Adipocyte (in vitro differentiated cells): ENCODE measurements at places on chromosomes 4 and X.
A peak's percentile ranks its signal among the peaks of the same experiment; 100 is the strongest.

DNA sequence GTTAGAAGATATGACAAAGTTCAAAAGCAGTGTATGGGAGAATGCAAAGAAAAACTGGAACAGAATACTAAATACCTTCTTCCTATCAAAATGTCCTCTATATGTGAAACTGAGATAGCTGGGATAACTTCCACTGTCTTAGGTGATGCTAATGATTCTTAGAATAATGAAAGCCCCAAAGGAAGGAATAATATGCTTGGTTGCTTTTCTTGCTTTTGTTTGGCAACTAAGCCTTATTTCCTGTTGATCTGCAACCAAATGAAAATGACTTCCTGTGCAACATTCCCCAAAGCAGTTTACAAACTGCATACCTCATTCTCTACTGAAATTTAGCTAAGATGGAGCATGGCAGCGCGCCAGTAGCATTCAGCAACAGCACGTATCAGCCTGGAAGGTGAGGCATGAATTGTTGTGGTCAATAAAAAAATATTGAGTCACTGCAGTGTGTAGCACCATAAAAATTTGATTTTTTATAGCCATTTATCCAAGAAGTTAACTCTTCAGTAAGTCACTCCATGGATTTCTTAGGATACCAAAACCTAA, 18.7 kb downstream of the NDNF start:
- DNase-seq = peak; percentile 34

GRCh38 chrX:41655631-41656030, 33.1 kb upstream of the GPR34 start:
- peak; percentile 2 for DNase-seq

- no peak for DNase-seq
Observed at GRCh38 chr4:56112377-56112776, 163.6 kb downstream of the CEP135 start.

GRCh38 chr4:108891896-108892590, 129.2 kb upstream of the ETNPPL start:
- no peak for DNase-seq

GRCh38 chrX:70092247-70092646, 30.0 kb downstream of the OTUD6A start:
- DNase-seq = no peak

GRCh38 chr4:89379511-89380044, 72.0 kb upstream of the GPRIN3 start:
- no peak for DNase-seq

- no peak for DNase-seq
Observed at GRCh38 chr4:130703211-130703935, 1607.4 kb downstream of the C4orf33 start.

DNA sequence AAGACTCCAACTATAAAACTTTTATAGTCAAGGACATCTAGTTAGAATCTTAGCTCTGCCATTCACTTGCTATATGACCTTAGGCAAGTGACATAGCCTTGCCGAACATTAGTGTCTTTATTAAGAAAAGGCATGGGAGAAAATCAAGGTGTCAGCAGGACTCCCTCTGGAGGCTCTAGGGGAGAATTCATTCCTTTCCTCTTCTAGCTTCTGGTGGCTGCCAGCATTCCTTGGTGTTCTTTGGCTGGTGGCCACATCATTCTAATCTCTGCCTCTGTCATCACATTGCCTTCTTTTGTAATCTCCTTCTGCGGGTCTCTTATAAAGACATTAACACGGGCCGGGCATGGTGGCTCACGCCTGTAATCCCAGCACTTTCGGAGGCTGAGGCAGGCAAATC, 99.8 kb downstream of the PPP1R2C start:
- DNase-seq = peak; percentile 1

DNA sequence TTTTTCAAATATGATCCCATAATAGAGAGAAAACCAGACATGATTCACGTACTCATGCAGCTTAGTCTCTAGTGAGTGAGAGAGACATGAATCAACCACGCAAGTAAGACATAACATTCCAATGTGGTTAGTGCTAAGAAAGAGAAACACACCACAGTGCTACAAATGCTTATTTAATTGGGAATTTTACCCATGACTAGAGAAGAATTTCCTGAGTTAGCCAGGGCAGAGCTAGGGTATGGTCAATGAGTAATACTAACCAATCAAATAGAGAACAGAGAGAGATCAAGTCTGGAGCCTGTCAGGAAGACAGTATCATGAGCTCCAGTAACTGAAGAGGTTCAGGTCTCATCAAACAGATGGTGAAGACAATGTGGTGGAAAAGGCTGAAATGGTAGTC, 495.2 kb downstream of the PDGFC start:
- peak; percentile 91 for DNase-seq

GRCh38 chr4:112145790-112146501, 692 bp downstream of the FAM241A start:
- peak; percentile 68 for DNase-seq

GRCh38 chr4:40233227-40233626, 36.4 kb downstream of the RHOH start:
- DNase-seq = no peak

DNA sequence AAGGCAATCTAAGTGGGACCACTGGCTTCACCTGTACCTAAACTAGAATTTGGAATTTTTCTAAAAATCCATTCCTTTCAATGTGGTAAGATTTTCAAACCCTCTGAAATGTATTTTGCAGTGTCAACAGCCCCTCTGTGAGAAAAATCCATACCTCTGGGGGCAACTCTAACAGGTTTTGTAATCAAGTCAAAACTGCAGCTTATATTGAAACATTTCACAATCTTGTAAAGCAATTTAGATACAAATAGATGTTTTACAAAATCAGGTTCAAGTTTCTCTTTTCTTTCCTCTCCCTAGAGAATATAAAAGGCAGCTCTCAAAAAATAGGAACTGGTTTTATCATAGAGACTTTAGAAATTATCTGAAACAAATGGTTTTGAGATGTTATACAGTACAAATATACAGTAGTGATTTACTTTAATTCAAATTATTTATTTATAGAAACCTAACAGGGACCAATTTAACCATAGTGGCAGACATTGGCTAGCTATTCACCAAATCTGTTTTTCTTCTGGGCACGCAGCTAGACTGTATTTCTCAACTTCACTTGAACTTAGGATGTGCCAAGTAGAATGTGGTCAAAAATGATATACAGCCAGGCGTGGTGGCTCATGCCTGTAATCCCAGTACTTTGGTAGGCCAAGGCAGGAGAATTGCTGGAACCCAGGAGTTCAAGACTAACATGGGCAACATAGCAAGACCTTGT, 36.3 kb upstream of the SPINK2 start:
- peak; percentile 62 for DNase-seq

GRCh38 chr4:6892190-6892908, 17.3 kb upstream of the TBC1D14 start:
- DNase-seq = peak; percentile 51
